ENCODE measurements at places on chromosomes 4 and X.

- no peak for DNase-seq
These were observed 992.2 kb downstream of the ARAP2 start for GRCh38 chr4:35252071-35252470.

- no peak for DNase-seq
These were observed 57.2 kb downstream of the NHS start for GRCh38 chrX:17432158-17432557.

GRCh38 chrX:106791495-106791894 lies 11.0 kb upstream of the TBC1D8B start:
- DNase-seq: no peak

- DNase-seq: no peak
These were observed 74.4 kb downstream of the SORCS2 start for GRCh38 chr4:7266525-7267292.

DNA sequence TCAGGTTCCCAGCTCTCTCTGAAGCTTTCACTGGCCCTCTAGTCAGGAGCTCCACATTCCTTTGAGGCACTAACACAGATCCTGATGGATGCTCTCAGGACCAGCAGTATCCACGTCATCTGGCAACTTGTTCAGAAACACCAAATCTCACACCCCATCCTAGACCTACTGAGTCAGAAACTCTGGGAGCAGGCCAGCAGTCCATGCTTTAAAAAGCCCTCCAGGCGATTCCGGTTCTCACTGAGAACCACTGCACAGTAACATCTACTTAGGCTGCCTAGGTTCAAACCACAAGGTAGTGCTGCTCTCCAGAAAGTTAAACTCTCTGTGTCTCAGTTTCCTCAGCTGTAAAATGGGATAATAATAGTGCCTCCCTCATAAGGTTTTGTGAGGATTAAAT lies 55.3 kb downstream of the CCDC158 start:
- DNase-seq: no peak

DNA sequence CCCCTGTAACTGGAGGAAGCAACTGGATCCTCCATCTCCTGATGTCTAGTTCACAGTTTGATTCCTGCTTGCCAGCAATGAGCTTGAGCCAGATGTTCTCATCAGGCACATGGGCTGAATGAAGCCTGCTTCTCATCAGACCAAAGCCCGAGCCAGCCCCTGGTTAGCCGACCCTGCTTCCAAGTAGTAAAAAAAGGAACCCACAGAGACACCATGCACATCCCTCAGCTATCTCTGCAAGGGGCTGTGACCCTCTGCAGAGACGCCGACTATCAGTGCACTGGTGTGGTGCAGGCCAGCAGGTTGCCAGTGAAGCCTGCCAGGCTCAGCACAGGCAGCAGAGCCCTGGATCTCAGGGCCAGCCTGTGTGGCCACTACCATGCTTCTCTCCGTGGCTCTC lies 2.8 kb downstream of the DCTD start:
- DNase-seq: no peak

DNA sequence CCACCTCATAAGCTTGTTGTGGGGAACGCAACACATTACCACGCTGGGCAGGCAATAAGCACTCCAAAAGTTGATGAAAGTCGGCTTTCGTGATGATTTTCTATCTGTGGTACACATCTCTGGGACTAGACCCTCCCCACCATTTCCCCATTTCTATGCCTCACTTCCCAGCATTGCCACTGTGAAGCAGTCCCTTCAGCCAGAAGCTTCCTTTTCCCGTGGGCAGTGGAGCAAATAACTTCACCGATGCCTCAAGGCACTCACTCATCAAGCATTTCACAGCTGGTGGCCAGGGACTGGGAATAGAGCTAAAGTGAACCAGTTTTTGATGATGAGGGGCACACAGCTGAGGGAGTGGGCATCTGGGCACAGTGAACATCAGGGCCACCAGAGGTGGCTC lies 18.9 kb downstream of the C4orf50 start:
- no peak for DNase-seq

- no peak for DNase-seq
These were observed at the start of gene HEPH for GRCh38 chrX:66163849-66164411. Gene HEPH (plus strand): TSS chrX:66164247. CDS start chrX:66170571, 6,324 bp downstream.

- DNase-seq: no peak
These were observed 140.6 kb upstream of the ARX start for GRCh38 chrX:25156323-25156722.

All from activated CD4-positive, alpha-beta T cell treated with anti-CD3 and anti-CD28 coated beads, Interleukin-10, Interleukin-2, amounts not matched to agents 100 ng/mL and 50 ng/mL, durations not matched to agents 16 hours and 8 hours (primary cell).